ENCODE measurements at places on chromosomes 2 and 18.

- DNase-seq, result no peak
Observed at GRCh38 chr2:112947374-112947773, 30.4 kb upstream of the IL36G start.

- DNase-seq, result no peak
Observed at GRCh38 chr2:238513346-238513745, 86.6 kb downstream of the ASB1 start.

GRCh38 chr18:11669948-11670275, 19.2 kb upstream of the GNAL start:
- no peak for DNase-seq

- DNase-seq, result no peak
Observed at GRCh38 chr2:235606004-235606715, 112.3 kb downstream of the AGAP1 start.

- DNase-seq, result no peak
Observed at GRCh38 chr2:127676906-127677305, 1.6 kb upstream of the LIMS2 start.

GRCh38 chr2:226971770-226972169, 135.9 kb downstream of the RHBDD1 start:
- DNase-seq, result no peak

- no peak for DNase-seq
Observed at GRCh38 chr2:1632002-1632348, 112.3 kb downstream of the PXDN start.

- no peak for DNase-seq
Observed at GRCh38 chr2:227464361-227464760, 7.6 kb upstream of the AGFG1 start.

GRCh38 chr2:119485336-119486110, 38.8 kb downstream of the SCTR start:
- no peak for DNase-seq

DNA sequence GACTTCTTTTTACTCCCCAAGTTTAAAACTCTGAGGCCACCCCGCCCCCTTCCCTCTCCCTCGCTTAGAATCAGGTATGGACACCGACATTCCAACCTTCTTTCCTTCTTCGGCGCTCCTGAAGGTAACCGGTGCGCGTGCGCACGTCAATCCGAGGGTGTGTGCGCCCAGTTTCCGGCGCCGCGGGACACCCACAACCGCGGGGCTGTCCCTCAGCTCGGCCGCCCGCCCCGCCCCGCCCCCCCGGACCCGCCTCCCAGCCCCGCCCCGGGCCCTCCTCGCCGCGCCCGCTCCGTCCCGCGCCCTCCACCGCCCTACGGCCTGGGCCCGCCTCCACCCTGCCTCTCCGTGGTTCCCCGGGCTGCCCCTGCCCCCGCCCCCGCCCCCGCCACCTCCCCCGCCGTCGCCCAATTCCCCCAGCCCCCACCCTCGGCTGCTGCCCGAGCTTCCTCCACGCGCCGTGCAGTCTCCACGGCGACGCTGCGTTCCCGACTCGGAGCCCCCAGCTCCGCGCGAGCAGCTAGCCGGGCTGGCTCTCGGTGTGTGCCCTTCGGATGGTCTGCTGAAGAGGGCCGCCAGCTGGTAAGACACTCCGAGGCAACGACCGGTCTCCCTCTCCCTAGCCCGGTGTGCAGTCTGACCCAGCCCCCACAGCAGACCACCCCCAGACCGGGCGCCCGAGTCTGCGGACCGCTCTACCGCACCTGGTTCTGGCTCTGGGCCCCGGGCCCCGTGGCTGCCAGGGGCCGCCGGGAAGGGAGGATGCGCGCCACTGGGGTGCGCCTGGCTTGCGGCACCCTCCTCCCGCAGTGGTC, 635 bp downstream of the ERICH2 start:
- peak; percentile 80 for DNase-seq

- DNase-seq, result no peak
Observed at GRCh38 chr18:60196836-60197606, 175.6 kb downstream of the MC4R start.

- no peak for DNase-seq
Observed at GRCh38 chr2:54471221-54471711, 15.1 kb downstream of the SPTBN1 start.

GRCh38 chr2:172722481-172722880, 13.2 kb upstream of the RAPGEF4 start:
- DNase-seq, result no peak

DNA sequence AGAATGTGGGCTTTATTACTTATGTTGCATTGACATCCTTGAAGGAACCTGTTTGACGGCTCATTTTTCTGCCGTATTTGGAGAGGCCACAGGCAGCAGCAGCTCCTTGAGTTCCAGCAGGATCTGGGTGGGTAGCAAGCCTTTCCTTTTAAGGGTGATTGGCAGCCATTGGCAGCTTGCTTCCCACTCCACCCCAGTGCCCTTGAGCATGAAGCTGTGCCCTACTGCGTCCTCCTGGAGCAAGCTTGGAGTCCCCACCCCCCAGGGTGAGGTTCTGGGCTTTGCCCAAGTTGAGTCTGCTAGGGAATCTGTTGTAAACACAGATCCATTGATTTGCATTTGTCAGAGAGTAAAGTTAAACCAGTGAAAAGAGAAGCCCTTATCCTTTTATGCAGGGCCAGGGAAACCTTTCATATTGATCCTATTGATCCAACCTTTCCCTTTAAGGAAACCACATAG, 9.2 kb downstream of the ONECUT2 start:
- no peak for DNase-seq

DNA sequence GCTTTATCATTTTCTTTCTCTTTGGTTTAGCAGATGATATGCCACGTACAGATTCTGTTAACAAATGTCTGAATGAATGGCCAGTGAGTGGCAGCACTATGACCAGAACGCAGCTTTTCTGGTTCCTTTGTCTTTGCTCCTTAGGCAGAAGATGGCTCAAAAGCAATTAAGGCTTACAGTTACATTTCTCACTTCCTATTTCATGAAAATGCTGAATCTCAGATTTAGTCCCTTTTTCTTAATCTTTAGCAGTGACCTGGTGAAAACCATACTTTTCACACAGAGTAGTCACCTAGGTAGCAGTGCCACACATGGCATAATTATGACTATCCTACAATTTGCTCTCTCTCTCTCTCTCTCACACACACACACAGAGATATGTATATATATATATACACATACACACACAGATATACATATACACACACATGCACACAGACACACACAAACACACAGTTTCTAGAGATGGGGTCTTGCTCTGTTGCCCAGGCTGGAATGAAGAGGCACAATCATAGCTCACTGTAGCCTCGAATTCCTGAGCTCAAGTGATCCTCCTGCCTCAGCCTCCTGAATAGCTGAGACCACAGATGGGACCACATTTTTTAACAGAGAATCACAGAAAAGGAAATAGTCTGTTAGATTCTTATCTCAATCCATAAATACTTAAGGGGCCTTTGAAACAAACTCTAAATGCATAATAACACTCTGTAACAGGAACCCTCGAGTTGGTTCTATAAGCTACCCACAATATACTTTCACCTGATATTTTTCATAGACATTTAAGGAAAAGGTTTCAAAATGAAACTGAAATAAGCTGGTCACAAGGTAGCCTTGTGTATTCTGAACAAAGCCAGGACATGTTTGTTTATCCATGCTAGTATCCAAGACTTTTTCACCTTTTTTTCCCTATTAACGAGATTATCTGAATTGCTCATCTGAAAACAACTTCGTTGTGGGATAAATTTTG, 11.6 kb downstream of the PDE6D start:
- no peak for DNase-seq

- DNase-seq, result no peak
Observed at GRCh38 chr2:235806986-235807750, 313.3 kb downstream of the AGAP1 start.

- DNase-seq, result no peak
Observed at GRCh38 chr18:42011053-42011452, 56.0 kb downstream of the PIK3C3 start.

- no peak for DNase-seq
Observed at GRCh38 chr2:85712336-85712735, 18.2 kb downstream of the GNLY start.

DNA sequence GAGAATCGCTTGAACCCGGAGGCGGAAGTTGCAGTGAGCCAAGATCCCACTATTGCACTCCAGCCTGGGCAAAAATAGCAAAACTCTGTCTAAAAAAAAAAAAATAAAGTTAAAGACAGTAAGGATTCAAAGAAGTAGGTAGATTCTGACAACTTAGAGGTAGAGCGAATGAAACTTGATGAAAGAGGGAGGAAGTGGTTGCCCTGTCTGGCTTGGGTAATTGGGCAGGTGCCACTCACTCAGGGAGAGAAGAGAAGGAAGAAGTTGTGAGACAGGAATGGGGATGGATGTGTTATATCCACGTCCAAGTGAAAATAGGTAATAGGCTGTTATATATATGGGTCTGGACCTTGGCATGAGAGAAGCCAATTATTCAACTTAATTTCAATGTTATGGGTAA, 26.3 kb downstream of the NDC80 start:
- DNase-seq, result peak; percentile 50

GRCh38 chr2:235660484-235661082, 166.7 kb downstream of the AGAP1 start:
- DNase-seq, result no peak

DNA sequence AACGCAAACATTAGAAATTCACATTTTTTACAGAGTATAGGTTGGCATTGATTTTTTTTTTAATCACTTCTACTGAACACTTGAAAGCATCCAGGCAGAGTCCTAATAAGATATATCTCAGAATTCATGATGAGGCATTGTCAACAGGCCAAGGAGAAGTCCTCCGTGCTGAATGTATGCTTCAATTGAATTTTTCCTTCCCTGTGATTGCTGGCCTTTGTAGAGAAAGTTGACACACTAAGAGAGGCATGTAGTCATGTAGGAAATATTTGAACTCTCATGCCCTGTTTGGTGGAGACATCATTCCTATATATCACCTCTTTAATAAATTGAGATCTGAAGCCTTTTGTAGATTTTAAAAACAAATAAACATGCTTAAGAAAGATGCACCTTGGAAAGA, 844.9 kb downstream of the CPS1 start:
- DNase-seq, result no peak

DNA sequence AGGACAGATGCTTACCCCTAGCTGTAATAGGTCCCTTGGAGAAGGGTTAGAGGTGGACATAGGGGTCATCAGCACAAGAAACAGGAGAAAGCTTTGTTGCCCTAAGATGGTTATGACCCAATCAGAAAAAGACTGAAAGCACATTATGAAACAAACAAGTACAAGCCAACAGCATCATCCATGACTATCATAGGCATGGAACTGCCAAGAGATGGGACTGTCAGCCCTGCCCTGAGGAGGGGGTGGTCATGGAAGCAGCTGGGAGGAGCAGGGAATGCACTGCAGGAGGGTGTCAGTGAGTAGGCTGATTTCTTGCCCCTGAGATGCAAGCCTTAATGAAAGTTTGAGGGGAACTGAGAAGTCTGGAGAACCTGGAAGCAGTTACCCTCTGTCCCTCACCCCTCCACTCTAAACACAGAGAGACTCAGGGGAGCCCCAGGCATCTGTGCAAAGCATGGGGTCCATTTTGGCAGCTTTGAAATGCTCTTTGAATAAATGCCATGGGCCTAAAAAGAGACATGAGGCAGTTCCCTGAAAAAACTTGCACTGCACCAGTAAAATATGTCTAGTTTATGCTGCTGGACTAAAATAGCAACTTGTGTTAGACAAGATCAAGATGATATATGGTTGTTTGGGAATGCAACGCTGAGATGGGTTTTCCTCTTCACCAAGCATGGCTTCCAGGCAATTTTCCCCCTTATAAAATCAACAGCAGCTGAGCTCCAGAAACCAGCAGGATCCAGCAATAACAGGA, 122.7 kb upstream of the ZFP36L2 start:
- no peak for DNase-seq

- DNase-seq, result no peak
Observed at GRCh38 chr2:201156036-201156435, 26.9 kb upstream of the CASP10 start.

DNA sequence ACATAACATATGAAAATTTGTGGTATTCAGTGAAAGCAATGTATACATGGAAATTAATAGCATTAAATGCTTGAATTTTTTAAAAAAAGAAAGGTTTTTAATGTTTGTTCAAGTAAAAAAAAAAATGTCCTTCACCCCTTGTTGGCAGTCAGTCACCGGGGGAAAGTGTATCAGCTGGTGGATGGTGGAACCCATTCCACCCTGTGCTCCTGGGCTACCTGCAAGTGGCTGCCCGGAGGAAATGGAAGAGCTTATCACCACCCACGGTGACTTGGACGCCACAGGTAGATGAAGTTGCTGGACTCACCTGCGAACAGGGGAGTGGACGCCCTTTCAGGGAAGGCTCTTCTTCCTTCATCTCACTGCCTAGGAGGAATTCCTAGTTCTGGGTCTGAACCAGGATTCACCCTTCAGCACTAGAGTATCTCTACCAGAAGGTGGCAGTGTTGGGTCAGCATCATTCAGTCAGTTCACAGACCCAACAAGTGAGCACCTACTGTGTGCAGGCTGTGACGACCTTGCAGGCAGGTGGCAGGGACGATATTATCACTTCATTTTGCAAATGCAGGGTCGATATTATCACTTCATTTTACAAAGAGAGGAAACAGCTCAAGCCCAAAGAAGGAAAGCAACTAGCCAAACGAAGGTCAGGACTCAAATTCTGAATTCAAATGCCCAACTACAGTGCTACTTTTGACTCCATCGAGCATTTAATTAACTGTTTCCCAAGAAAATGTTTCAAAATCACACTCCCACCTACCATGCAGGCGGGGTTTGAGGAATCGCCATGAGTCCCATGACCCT, 35.8 kb downstream of the CIB4 start:
- peak; percentile 46 for DNase-seq

DNA sequence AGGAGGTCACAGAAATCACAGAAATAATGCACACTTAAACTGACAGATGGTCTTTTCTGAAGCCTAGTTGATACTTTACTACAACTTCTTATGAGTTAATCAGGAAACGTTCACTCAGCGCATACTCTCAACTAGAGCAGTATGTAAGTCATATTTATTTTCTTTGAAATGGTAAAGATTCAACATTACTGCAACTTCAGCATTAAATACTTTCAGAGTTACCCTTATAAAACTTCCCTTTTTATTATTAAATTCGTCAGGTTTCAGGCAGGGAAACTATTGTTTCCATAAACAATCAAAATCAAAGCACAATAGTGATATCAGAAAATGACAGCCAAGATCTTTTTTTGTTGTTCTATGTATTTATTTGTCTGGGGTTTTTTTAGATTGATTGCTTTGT, 222.6 kb upstream of the RND3 start:
- DNase-seq, result no peak

- no peak for DNase-seq
Observed at GRCh38 chr18:79581406-79581805, 98.2 kb upstream of the CTDP1 start.

- peak; percentile 65 for DNase-seq
Observed at GRCh38 chr18:77099485-77100370, 32.9 kb downstream of the MBP start.

- DNase-seq, result no peak
Observed at GRCh38 chr2:170147576-170147975, 30.4 kb upstream of the MYO3B start.
